ENCODE measurements at places on chromosomes 5 and 9.

- DNase-seq, result no peak
Measured at GRCh38 chr5:95086927-95087815, 197.7 kb downstream of the MCTP1 start.

- DNase-seq, result no peak
Measured at GRCh38 chr5:62287237-62287636, 18.8 kb upstream of the KIF2A start.

DNA sequence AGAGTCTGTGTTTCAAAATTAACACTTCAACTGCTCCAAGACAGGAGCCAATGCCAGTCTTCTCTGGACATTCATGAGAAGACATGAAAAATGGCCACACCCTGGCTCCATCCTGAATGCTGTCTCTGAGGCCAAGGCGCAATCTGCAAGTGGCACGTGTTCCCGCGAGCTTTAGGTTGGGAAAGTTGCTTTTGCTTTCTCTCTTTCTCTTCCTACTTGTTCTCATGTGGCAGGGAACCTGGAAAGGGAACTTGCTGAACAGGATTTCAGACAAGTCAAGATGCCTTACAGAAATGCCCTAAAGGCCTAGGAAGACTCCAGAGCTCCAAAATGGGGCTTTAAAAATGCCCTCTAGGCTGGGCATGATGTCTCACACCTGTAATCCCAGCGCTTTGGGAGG is 91.9 kb upstream of the OTULINL start:
- DNase-seq, result no peak

GRCh38 chr9:15032860-15033259 is 122.6 kb upstream of the FREM1 start:
- DNase-seq, result no peak

DNA sequence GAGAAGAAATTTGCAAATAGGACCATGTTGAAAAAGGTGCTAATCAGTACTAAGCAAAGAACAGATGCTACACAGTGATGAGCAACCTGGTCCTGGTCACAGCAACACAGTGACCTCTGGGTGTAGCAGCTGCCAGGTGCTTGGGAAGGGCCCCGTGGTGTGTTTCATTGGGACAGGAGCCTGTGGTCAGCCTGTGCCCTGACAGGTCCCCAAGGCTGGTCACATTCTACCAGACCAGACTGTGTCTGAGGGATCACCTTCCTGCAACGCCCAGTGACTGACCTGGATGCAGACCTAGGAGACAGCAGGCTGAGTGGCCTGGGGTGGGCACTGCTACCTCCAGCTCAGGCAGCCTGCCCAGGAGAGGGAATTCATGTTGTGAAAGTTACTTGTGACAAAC is 54.8 kb upstream of the FAM120AOS start:
- no peak for DNase-seq

GRCh38 chr5:144237851-144238250 is 67.2 kb downstream of the KCTD16 start:
- no peak for DNase-seq

GRCh38 chr9:137511758-137512463 is 38.3 kb downstream of the PNPLA7 start:
- DNase-seq, result no peak

- DNase-seq, result no peak
Measured at GRCh38 chr5:126309860-126310259, 113.3 kb upstream of the GRAMD2B start.

DNA sequence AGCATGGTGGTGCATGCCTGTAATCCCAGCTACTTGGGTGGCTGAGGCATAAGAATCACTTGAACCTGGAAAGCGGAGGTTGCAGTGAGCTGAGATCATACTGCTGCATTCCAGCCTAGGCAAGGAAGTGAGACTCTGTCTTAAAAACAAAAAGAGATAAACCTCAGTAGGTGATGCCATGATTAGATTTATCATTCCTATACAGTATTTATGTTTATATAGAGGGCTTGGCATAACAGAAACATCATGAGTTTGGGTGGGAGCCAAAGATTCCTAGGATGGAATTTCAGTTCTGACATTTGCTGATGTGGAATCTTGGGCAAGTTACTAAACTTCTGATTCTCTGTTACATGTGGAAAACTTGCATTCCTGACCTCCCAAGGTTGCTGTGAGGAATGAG is 22.3 kb downstream of the RFK start:
- no peak for DNase-seq

- no peak for DNase-seq
Measured at GRCh38 chr5:149439899-149440542, 60.9 kb upstream of the IL17B start.

- no peak for DNase-seq
Measured at GRCh38 chr5:400282-401145, 42.5 kb upstream of the EXOC3 start.

DNA sequence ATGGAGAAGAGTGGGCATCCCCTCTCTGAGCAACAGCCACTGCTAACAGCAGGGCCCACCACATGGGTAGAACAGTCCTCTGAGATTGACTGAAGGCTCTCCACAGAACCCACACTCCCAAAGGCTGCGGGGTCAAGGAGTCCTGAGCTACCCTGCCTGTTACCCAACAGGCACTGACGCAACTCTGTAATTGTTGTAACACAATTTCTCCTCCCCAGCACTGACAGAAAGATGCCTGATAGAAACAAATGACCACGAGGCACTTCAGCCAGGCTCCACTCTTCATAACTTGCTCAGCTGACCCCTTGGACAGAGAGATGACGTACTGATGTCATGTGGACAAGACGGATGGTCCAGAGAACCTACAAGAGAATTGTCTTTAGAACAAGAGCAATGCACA is 220.7 kb downstream of the SPOCK1 start:
- no peak for DNase-seq

GRCh38 chr5:53378590-53379247 is 101.7 kb upstream of the FST start:
- no peak for DNase-seq

GRCh38 chr5:129465776-129466344 is 5.8 kb downstream of the ADAMTS19 start:
- DNase-seq, result no peak

DNA sequence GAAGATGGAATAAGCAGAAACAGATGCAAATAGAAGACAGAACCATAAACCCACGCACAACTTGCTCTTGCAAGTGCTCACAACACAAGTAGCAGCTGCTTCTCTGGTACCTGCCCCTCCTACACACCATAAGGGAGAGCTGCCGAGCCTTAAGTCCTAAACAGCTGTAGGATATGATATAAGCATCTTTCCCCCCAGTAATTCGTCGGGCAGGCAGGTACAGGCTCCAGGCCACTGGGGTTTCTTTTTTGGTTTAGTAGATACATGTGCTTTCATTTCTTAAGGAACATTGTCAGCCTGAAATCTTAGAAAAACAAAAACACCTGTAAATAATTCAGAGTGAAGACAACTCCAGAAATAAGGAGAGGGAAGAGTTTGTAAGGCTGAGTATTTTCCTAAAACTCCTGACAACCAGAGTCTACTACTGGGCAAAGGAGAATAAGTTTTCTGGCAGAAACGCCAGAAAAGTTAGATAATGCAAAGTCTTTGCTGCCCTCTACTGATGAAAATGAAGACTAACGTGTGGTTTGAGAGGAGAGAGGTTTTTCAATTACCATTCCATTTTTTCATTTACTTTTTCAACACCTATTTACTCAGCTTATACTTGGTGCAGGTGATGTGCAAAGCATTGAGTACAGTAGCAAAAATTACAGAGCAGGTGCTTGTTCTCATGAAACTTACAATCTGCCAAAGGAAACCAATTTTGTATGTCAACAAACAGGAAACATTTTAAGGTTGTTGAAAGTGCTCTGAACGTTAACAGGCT is 20.1 kb upstream of the TCERG1 start:
- peak; percentile 33 for DNase-seq

DNA sequence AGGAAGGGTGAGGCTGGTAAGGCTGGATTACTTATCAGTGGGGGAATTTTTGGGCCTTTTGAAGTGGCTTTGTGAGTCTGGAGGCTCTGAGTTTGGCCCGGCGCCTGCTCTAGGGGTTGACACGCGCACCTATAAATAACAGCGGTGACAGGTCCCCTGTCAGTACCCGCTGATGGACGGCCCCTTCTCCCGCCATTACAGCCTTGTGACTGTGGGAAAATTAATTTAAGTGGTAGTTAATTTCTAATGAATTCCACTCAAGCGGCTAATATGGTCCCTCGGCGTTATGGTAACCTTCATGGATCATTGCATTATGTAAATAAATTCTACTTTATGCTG is 16.5 kb downstream of the MRPL36 start:
- DNase-seq, result peak; percentile 86

GRCh38 chr9:131111186-131111853 is 14.1 kb upstream of the NUP214 start:
- DNase-seq, result no peak

DNA sequence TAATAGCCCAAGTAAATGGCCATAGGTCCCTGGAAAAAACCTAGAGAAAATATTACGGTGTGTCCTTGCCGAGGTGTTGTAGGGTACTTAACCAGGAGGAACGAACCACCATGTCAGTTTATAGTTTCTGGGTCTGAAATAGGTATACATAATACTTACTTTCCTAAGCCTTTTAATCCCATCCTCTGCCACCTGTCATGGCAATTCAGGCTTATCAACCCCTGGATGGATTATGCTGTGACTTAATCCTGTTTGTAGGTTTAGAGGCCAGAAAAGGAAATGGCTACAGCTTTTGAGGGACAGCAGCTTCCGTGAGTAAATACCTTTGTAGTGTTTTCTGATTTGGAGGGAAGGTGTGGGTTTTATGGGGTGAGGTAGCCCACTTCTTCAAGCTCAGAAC is 89.1 kb upstream of the PTPRD start:
- DNase-seq, result no peak

- no peak for DNase-seq
Measured at GRCh38 chr9:76592974-76593347, 134.0 kb downstream of the GCNT1 start.

- no peak for DNase-seq
Measured at GRCh38 chr5:116451905-116452450, 122.6 kb downstream of the SEMA6A start.

DNA sequence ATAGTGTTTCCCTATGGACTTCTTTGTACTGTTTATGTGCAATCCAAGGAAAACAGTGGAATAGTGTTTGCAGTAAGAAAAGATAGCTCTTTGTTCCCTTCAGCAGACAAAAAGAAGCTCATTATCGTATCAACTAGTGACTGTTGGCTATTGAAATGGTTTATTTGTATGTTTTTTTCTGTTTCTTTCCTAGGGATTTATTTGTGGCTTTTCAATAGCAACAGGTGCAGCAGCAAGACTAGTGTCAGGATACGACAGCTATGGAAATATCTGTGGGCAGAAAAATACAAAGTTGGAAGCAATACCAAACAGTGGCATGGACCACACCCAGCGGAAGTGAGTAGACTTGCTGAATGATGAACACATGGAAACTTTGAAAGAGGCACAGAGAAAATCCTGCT is 65.1 kb downstream of the SLC44A1 start:
- DNase-seq, result peak; percentile 30

GRCh38 chr5:95771892-95772291 is 40.8 kb downstream of the RHOBTB3 start:
- no peak for DNase-seq

- no peak for DNase-seq
Measured at GRCh38 chr5:173984218-173984617, 4.8 kb upstream of the C5orf47 start.

- no peak for DNase-seq
Measured at GRCh38 chr5:130795037-130795436, 370.0 kb downstream of the HINT1 start.

DNA sequence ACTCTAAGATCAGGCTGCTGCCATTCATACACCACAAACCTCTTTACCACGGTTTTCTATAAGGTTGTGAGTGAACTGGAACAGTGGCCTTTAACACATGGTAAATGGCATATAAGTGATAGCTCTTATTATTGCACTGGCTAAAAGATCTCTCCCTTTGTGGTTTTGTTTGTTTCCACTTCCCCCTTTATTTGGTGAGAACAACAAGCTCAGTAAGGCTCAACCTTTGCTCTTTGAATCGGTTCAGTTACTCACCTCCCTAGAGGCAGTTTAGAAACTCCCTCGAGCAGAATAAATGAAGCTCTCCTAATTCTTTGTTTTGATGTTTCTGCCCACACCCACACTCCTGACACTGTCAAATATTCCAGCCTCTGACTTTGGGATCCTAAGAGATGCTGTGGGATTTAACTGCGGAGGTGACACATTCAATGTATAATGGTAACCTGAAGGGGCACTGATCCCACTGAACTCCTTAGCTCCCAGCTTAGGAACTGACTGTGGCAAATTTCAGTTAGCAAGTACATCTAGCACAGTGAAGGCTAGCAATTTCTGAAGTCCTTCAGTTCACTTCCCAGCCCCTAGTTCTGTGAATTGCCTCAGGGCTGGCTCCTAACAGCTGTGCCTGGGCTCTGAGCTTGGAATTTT is 22.5 kb upstream of the RAD23B start:
- peak; percentile 29 for DNase-seq

DNA sequence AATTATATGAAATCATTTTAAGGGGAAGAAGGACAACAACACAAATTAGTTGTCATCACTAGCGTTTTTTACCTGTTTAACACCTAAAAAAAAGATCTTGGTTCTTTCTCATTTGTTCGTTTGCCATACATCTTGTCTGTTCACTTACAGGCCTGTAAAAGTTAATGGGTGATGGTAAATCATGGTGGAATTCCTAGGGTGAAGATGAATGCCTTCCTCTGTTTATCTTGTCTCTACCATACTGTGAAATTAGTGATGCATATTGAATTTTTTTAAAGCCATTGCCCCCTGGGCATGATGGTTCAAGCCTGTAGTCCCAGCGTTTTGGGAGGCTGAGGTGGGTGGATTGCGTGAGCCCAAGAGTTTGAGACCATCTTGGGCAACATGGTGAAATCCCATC is 46.6 kb downstream of the LRRTM2 start:
- no peak for DNase-seq

DNA sequence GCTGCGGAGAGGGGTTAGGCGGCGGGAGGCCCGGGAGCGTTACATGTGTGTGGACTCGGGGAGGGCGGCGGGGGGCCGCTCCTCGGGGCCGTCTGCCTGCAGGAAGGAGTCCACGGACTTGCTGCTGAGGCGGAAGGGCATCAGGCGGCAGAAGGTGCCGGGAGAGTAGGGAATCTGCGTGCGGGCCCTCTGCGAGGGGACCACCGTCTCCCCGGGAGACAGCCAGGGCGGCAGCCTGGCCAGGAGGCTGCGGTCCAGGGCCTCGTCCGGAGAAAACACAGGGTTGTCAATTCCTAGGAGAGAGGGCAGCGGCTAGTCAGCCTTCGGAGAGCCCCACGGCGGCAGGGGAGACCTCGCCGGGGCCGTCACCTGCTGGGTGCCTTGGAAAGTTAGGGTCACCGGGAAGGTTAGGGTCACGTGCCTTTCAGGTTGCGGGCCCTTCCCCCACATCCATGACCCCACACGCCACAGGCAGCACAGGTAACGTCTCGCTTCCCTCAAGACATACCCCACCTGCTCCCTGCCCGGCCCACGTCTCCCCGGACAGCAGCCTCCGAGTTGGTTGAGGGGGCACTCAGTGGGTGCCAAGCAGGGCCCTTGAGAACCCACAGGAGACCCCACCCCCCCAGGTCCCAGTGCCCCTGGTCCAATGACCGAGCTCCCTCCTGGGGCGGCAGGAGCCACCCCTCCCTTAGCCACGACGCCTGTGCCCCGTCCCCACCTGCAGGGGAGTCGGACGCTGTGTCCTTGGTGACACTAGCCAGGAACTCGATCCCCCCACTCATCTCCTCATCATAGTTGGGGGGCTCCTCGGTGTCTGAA is 32.1 kb downstream of the EXOC3 start:
- DNase-seq, result peak; percentile 62
